Kidney (tissue), 22 donors: ENCODE measurements at places on chromosomes 4 and X.
A peak's percentile ranks its signal among the peaks of the same experiment; 100 is the strongest.

DNA sequence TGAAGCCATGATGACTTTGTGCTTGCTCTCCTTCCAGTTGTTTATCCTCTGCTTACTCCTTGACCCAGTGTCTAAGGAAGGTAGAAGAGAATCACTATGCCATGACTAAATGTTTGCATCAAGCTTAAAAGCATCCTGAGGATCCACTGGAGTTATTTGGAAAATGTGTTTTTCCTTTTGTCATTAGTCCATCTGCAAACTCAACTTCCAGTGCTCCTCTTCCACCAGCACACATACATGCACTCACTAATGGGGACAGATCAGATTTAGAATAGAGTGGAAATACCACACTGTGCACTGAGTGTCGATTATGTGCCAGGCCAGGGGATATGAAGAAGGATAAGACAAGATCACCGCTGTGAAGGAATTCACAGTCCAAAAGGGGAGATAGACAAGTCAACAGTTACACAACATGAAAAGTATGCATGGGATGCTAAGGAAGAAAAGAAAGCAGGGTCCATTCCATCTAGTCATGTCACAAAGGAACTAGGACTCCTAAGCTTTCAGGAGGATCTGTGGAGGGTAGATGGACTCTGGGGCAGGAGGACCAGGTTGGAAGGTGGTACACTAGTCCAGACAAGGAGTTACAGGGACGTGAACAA lies 1.9 kb downstream of the OCIAD2 start:
- peaks cover 16% of the 10 kb centered on the region for H3K36me3 ChIP-seq
- H3K4me1 ChIP-seq: no peaks in the 10 kb centered on the region
- no peak for DNase-seq
- H3K4me3 ChIP-seq: peak overlapping the region; percentile 75
- H3K27ac ChIP-seq: peak overlapping the region; percentile 16

- no peak overlapping the region for H3K4me3 ChIP-seq
- no peaks in the 10 kb centered on the region for H3K4me1 ChIP-seq
- no peaks in the 10 kb centered on the region for H3K36me3 ChIP-seq
- no peak overlapping the region for H3K27ac ChIP-seq
Observed at GRCh38 chr4:146342600-146343192, 128.4 kb downstream of the REELD1 start.

- no peaks in the 10 kb centered on the region for H3K27me3 ChIP-seq
- no peaks in the 10 kb centered on the region for H3K4me1 ChIP-seq
- H3K36me3 ChIP-seq: no peaks in the 10 kb centered on the region
- DNase-seq: no peak
Observed at GRCh38 chr4:163988865-163989264, 494.4 kb downstream of the TMA16 start.

- no peak for DNase-seq
- no peak overlapping the region for H3K4me3 ChIP-seq
- no peaks in the 10 kb centered on the region for H3K36me3 ChIP-seq
- no peaks in the 10 kb centered on the region for H3K27me3 ChIP-seq
- H3K27ac ChIP-seq: no peak overlapping the region
Observed at GRCh38 chr4:77398256-77398655, 207.4 kb upstream of the CXCL13 start.

- H3K4me1 ChIP-seq: peaks cover 15% of the 10 kb centered on the region
- H3K36me3 ChIP-seq: no peaks in the 10 kb centered on the region
- H3K27ac ChIP-seq: no peak overlapping the region
Observed at GRCh38 chr4:99400831-99401230, 34.3 kb downstream of the ADH7 start.

- H3K4me1 ChIP-seq: no peaks in the 10 kb centered on the region
- H3K27ac ChIP-seq: no peak overlapping the region
- H3K27me3 ChIP-seq: no peaks in the 10 kb centered on the region
- no peak for DNase-seq
Observed at GRCh38 chr4:61501812-61502211, 301.7 kb downstream of the ADGRL3 start.
